ENCODE measurements at places on chromosomes 13 and 19.

DNA sequence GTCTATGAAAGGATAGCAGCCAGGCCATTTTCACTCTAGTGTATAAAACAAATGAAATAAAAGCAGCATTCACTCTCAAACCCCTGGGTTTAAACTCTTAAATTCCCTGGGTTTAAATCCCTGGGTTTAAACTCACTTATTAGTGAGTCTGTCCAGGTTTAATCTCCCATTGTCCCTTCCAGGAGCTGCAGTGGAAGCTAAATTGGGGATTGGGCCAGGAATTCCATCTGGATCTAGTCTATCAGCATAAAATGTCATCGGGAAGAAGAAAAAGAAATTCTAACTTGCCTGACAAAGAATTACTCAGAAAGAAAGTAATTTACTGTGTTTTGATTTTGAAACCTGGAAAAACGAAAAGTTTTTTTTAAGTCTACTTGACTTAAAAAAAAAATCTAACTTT, 54.8 kb downstream of the FRY start:
- DNase-seq = no peak

DNA sequence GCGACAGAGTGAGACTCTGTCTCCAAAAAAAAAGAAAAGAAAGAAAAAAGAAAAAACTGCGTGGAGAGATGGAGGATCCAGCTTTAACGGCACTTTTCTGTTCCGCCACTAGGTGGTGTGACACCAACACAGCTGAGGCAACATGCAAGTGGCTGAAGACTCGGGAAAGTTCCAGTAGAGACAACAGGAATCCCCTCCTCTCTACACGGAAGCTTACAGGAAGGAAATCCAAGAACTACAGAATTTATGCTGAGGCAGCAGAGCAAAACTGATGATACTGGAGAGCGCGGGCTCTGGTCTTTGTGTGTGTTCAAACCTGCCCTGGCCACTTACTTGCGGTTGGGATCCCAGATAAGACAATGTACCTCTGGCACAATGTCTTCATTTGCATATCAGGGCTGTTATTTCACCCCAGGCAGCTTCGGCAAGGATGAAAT, 9.9 kb downstream of the RANBP3 start:
- peak; percentile 17 for DNase-seq

DNA sequence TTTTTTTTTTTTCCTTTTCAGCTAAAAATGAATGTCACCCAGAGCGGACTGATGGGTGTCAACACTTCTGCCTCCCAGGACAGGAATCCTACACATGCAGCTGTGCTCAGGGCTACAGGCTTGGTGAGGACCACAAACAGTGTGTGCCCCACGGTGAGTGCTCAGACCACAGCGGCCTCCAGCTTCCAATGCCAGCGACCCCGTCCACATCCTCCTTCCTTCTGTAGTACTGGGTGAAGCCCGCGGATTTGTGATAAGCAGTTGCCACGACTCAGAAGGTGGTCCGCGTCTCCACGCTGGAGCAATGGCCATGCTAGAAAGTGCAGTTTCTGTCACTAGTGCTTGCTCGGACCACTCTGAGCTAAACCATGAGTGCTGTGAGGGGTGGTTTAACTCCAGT, 6.0 kb downstream of the PROZ start:
- DNase-seq = no peak

DNA sequence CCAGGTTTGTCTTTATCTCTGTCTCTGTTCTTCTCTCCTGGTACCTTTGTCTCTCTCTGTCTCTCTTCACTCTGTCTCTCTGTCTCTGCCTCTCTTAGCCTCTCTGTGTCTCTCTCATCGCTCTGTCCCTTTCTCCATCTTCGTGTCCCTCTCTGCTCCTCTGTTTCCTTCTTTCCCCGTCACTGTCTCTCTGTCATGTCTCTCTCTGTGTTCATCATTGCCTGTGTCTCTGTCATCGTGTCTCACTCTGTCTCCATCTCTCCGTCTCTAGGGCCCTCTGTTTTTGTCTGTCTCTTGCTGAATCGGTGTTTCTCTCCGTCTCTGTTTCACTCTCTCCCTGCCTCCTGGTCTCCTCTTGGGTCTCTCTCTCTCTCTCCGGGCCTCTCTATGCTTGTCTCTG, 2.9 kb upstream of the KCNN4 start:
- no peak for DNase-seq

- DNase-seq = no peak
Measured at GRCh38 chr13:48514793-48515192, 18.1 kb downstream of the RCBTB2 start.

DNA sequence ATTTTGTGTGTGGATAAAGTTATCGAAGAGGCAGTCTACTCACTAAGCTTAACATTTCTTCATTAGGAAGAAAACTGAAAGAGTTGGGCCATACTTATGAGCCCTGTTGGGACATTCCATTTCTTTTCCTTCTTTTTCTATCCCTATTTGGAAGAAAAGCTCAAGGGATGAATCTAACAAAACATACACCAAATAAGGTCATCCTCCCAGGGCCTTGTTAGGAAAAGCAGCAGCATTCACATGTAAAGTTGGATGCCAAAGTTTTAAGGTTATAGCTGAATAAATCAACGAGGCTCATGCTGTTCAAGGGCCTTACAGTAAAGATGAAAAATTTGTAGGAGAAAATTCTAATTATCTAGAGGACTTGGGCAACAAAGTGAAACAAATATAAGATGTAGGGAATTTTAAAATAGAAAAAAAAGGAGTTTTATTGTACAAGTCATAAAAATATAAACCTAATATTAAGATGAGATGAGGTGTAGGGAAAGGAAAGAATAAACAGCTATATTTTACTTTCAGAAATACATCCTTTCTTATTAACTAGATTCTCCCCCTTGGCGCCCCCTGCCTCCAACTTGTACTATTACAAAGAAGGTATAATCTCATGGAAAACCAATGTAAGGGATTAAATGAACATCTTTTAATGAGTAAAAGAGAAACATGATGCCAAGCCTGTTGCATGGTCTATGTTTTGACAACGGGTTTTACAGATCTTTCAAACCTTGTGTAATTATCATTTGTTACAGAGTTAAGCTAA, 160.4 kb downstream of the PCDH20 start:
- DNase-seq = peak; percentile 17

GRCh38 chr13:97786510-97786909, 167.0 kb upstream of the IPO5 start:
- no peak for DNase-seq

GRCh38 chr13:47049276-47049989, 152.6 kb upstream of the HTR2A start:
- no peak for DNase-seq

- DNase-seq = no peak
Measured at GRCh38 chr19:44571830-44572580, 41.4 kb upstream of the IGSF23 start.

DNA sequence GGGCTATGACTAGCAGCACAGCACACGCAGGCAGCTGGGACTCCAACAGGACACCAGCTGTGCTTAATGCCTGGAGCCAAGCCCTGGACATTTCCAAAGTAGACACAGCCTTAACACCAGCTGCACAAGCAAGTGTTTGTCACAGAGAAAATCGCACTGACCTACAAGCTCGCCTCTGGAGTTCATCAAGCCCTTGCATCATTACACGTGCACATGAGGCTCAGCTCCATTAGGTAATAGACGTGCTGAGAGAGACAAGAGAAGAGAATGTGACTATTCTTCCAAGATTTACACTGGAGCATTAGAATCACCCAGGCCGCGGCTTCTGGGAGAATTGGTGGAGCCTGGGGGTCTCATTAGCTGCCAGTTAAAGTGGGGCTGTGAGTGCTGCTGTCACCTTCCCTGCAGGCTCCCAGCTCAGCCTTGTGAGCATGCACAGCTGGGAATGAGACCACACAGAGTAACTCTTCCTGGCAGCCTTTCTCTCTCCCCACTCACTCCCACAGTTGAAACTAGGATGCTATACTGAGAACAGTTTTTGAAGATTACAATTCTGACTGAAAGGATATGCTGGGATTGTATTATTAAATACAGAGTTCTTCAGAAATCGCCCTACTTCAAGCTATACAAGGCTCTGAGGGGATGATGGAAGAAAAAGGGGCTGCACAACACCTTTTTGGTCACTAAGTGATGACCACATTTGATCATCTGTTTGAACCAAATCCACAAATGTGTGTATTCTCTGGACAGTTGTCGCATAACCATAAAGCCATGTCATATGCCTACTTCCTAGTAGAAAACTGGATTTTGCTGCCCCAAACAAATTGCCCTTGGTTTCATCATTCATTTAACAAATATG, 10.5 kb downstream of the STOML3 start:
- DNase-seq = peak; percentile 0

GRCh38 chr13:96527497-96527896, 437.6 kb downstream of the HS6ST3 start:
- DNase-seq = no peak

GRCh38 chr19:32896516-32897214, 27.1 kb upstream of the SLC7A9 start:
- no peak for DNase-seq

- peak; percentile 5 for DNase-seq
Measured at GRCh38 chr13:44879452-44880058, 109.7 kb downstream of the NUFIP1 start.

DNA sequence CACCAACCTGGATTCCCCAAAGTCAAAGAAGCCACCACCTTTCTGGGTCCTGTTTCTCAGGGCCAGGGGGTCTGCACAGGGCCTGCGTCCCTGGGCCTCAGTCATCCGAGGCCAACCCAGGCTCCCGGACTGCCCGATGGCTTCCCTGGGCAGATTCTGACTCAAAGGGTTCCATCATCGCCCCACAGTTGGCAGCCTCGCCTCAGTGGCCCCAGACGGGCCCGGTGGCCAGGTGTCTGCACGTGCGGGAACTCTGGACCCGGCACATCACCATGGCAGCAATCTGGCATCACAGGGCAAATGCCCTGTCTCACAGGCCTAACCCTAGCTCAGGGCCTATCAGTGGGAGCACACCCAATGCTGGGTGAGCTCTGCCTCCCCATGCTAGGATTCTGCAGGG, 2.9 kb downstream of the IGFL1 start:
- DNase-seq = no peak
